ENCODE measurements at places on chromosomes 5 and 9. TPM values are rescaled to one million over a fixed set of nuclear protein-coding genes. Genes with fewer than 3 reads are reported as not detected.

- no peak overlapping the region for H3K27ac ChIP-seq
- H3K4me3 ChIP-seq = no peak overlapping the region
- peaks cover 16% of the 10 kb centered on the region for H3K27me3 ChIP-seq
- H3K36me3 ChIP-seq = no peaks in the 10 kb centered on the region
- DNase-seq = no peak
Measured at GRCh38 chr9:126953041-126953809, 38.6 kb downstream of the RALGPS1 start.

- no peak for DNase-seq
- H3K27ac ChIP-seq = no peak overlapping the region
- peaks cover 13% of the 10 kb centered on the region for H3K4me1 ChIP-seq
- no peaks in the 10 kb centered on the region for H3K27me3 ChIP-seq
Measured at GRCh38 chr5:172046593-172046992, 40.2 kb upstream of the FBXW11 start.

GRCh38 chr5:139908749-139909148 is 113.1 kb downstream of the PSD2 start:
- H3K4me1 ChIP-seq = no peaks in the 10 kb centered on the region
- H3K36me3 ChIP-seq = no peaks in the 10 kb centered on the region
- no peak overlapping the region for H3K27ac ChIP-seq
- DNase-seq = no peak
- H3K4me3 ChIP-seq = no peak overlapping the region

DNA sequence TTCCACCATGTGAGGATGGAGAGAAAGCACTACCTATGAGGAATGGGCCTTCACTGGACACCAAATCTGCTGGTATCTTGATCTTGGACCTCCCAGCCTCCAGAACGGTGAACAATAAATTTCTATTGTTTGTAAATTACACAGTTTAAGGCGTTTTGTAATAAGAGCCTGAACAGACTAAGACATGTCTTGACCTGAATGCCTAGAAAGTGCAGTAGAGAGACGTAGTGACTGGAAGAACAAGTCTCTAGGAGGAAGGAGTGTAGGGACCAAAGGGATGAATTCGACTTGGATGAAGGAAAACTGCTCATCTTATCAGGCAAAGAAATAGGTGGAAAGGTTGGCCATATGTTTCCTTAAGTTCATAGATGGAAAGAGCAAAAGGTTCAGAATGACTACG is 309.8 kb upstream of the RGMB start:
- no peak for DNase-seq
- H3K36me3 ChIP-seq = no peaks in the 10 kb centered on the region
- H3K27ac ChIP-seq = no peak overlapping the region
- no peak overlapping the region for H3K4me3 ChIP-seq
- H3K4me1 ChIP-seq = no peaks in the 10 kb centered on the region
- no peaks in the 10 kb centered on the region for H3K27me3 ChIP-seq

DNA sequence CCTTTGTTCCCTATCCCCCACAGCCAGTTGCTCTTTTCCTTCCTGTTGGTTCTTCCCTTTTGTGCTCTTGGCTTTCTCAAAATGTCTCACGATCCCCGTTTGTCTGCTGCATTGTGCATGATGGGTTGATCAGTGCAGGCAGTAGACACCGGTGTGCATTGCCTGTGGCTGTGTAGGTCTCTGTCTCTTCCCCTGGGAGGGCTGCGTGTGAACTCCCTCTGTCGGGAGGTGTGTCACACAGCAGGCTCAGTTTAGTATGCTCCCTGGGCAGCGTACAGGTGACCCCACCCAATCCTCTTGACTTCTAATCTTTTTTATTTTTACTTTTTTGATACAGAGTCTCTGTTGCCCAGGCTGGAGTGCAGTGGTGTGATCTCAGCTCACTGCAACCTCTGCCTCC is 265.3 kb downstream of the FSTL4 start:
- H3K27me3 ChIP-seq = peaks cover 24% of the 10 kb centered on the region
- no peak overlapping the region for H3K4me3 ChIP-seq

DNA sequence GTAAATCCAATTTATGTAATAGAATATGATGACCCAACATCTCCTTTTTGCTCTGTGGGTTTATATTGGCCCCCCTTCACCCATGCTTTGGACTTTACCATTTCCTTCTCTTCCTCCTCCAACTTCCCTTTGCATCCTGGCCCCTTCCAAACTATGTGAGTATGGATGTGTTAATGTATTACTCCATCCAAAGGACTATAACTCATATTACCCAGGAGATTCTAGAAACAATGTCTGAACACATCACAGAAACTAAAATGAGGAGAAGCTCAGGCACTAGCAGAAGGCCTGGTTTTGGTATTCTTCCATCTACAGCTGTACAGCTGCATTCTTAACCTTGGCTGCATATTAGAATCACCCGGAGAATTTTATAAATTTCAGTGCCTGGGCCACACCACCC is 110.7 kb downstream of the PDE4D start:
- no peak overlapping the region for H3K4me3 ChIP-seq
- H3K27me3 ChIP-seq = peaks cover 12% of the 10 kb centered on the region
- no peaks in the 10 kb centered on the region for H3K4me1 ChIP-seq
- no peak for DNase-seq

- no peaks in the 10 kb centered on the region for H3K27me3 ChIP-seq
- no peaks in the 10 kb centered on the region for H3K36me3 ChIP-seq
- no peak overlapping the region for H3K27ac ChIP-seq
- H3K4me1 ChIP-seq = no peaks in the 10 kb centered on the region
Measured at GRCh38 chr5:28012538-28012937, 974.2 kb upstream of the CDH9 start.

DNA sequence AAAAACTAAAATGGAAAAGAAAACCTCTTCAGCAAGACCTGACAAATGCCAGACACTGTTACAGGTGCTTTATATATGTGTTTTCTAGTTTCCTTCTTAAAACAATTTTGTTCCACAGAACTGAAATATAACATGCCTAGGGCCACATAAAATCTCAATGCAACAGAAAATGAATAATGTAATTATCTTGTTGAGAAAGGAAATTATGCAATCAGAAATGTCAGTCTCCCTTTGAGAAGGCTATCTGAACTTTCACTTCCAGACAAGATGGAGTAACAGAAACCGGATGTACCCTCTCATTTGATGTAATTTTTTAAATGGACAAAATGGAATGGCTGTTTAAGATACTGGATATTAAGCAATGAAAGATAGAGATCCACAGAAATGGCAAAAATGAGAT is 79.2 kb downstream of the AGTPBP1 start:
- peaks cover 5% of the 10 kb centered on the region for H3K36me3 ChIP-seq
- no peaks in the 10 kb centered on the region for H3K4me1 ChIP-seq
- DNase-seq = no peak
- no peaks in the 10 kb centered on the region for H3K27me3 ChIP-seq
- H3K27ac ChIP-seq = no peak overlapping the region
- no peak overlapping the region for H3K4me3 ChIP-seq

PCDHB2 gene
- total RNA-seq = 0.20 TPM

DNA sequence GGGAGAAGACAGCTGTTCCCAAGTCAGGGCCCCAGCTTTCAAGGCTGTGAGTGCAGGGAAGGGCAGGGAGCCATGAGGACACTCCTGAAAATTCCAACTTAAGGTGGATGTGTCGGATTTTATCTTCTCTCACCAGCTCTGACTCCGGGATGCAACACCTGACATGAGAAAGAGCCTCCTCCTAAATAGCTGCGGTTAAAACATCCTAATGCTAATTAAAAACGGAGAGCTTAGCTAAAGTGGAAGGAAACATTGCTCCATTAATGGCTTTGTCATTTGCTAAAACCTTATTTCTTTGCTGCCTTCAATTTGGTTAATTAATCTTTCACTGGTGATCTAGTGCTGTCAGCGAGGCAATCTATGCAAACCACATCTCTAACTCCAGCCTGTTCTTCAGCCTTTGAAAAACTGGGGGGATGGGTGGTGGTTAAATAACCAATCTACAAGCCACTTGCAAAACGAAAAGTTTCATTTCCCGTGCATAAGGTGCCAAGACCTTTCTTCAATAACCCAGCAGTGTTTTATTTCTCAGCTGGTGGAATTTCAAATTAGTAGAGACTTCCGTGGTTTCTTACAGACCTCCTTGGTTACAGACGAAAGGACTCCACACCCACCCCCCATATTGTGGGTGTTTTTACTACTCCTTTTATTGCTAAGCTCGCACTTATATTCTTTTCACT is 379.6 kb downstream of the MLLT3 start:
- H3K4me1 ChIP-seq = peaks cover 53% of the 10 kb centered on the region
- DNase-seq = peak; percentile 57
- H3K36me3 ChIP-seq = peaks cover 10% of the 10 kb centered on the region
- H3K27ac ChIP-seq = peak overlapping the region; percentile 78

C5orf58 gene
- total RNA-seq = not detected

- DNase-seq = no peak
- H3K27me3 ChIP-seq = peaks cover 1% of the 10 kb centered on the region
- no peaks in the 10 kb centered on the region for H3K4me1 ChIP-seq
- H3K27ac ChIP-seq = no peak overlapping the region
Measured at GRCh38 chr5:10500669-10501068, 59.0 kb downstream of the ROPN1L start.

HMCN2 gene
- not detected for total RNA-seq

DNA sequence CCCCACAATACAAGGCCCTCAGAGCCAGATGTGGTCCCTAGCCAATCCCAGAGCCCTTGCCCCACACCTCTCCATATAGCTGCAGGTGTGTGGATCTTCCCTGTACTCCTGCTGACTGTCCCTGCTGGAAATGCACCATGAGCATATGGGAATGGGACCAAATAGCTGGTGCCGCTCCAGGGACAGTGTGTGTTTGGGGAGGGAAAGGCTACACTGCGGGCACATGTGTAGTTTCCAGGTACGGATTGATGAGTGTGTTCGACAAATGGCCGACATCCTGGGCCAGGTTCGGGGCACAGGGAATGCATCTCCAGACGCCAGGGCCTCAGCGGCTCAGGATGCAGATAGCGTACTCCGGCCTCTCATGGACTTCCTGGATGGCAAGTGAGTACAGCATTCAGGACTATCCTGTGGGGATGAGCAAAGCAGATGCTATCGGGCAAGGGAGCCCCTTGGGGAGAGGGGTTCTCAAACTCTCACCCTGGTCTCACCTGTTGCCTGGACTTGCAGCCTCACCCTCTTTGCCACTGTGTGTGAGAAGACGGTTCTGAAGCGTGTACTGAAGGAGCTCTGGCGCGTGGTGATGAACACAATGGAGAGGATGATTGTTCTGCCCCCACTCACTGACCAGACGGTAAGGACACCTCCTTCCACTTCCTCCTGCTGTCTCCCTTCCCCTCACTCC is 91.1 kb upstream of the RUSC2 start:
- no peak for DNase-seq
- H3K36me3 ChIP-seq = no peaks in the 10 kb centered on the region
- H3K4me1 ChIP-seq = no peaks in the 10 kb centered on the region
- H3K4me3 ChIP-seq = no peak overlapping the region
- H3K27me3 ChIP-seq = no peaks in the 10 kb centered on the region
